ENCODE measurements at places on chromosomes 7 and 10.
A peak's percentile ranks its signal among the peaks of the same experiment; 100 is the strongest.

DNA sequence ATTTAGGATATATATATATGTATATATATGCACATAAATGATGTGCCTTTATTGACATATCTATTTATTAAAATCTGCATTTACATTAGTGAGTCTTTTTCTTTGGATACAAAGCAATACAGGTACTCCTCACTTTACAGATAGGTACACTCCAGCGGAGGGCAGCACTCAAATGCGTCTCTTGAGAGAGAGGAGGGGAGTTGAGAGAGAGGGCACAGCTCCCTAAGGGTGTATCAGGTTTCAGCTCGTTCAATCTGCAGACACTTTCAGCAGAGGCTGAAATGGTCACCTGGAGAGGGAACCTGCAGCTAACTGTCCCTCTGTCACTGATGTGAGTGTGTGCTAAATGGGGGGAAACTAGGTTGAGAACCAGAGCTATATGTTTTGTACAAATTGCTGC, 21.5 kb downstream of the C10orf53 start:
- no peak for DNase-seq

- no peak for DNase-seq
Measured at GRCh38 chr7:122298618-122299017, 5.9 kb downstream of the FEZF1 start.

DNA sequence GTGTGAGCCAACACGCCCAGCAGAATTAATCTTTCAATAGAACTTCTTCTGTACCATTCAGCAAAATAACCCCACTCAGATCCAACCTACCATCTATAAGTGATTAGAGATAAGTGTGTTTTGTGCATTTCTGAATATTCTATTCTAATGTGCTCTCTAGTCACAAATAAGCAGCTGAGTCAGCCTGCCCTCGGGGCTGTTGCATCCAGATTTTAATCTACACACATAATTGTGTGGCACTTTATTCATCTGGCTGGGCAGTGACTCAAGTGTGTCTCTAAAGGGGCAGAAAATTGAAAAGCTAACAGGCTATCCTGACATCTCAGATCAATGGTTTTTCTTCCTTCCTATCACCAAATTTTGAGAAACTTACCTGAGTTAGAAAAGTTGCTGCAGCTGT, 60.3 kb downstream of the PRR15 start:
- no peak for DNase-seq

- no peak for DNase-seq
Measured at GRCh38 chr7:73988197-73988596, 39.8 kb upstream of the ELN start.

DNA sequence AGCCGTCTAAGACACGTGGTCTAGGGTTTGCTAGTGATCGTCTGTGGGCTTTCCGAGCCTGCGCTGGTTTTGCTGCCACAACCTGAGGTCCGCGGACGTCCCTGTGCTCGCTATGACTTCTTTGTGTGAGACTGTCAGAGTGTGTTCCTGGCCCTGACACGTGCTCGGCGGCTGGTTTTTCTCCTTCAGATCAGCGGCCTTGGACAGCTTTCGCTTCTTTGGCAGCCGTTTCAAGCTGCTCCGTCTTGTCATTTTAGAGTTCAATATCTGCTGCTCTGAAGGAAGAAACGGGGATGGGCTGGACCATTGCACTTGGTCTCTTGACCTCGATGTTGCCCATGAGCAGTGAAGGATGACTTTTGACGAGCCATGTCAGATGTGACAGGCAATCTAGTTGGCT, 147.3 kb downstream of the MGMT start:
- no peak for DNase-seq

DNA sequence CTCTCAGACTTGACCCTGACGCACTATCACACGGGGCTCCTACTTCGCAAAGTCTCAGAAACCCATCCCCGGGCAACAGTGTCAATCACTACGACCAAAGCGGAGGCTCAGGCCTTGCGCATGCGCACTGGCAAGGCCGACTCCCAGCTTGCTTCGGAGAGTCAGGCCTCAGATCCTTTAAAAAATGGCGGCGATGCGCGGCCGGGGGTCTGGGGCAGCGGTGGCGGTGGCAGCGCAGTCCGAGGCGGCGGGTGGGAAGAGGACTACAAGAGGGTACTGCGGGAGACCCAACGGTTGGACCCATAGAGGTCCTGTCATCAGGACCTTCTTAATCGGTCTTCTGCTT, 196.9 kb downstream of the ZNF716 start:
- no peak for DNase-seq

DNA sequence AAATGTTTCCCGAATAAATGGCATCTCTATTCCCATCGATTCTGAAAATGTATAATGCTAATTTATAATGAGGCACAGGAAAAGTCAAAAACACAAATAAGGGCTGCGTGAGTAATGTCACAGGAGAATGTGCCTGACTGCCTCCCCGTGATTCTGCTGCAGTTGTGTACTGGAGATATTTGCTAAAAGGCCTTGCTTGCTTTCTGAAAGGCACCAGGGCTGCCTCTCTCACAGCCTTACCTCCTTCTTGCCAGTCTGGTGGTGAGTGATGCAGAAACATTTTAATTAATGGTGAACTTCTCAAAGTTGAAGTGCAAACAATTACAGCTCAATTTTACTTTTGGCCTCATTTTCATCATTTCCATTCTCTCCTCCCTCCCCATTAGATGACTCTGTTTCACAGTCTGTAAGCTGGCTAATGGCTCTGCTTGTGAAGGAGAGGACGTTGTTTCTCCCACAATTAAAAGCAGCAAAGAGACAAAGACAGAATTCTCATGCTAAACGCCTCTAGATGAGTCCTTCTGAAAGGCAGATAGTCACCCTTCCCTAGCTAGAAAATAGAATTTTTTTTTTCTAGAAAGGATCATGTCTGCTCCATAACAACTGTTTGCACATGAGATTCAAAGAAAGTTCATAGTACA, 377.6 kb downstream of the MDFIC start:
- no peak for DNase-seq

- DNase-seq = no peak
Measured at GRCh38 chr10:131852823-131853609, 47.8 kb upstream of the PPP2R2D start.

- DNase-seq = no peak
Measured at GRCh38 chr10:106894692-106895091, 269.8 kb downstream of the SORCS1 start.

- no peak for DNase-seq
Measured at GRCh38 chr10:82162549-82163195, 287.7 kb downstream of the NRG3 start.

- no peak for DNase-seq
Measured at GRCh38 chr7:73888959-73889358, 28.0 kb downstream of the TMEM270 start.

DNA sequence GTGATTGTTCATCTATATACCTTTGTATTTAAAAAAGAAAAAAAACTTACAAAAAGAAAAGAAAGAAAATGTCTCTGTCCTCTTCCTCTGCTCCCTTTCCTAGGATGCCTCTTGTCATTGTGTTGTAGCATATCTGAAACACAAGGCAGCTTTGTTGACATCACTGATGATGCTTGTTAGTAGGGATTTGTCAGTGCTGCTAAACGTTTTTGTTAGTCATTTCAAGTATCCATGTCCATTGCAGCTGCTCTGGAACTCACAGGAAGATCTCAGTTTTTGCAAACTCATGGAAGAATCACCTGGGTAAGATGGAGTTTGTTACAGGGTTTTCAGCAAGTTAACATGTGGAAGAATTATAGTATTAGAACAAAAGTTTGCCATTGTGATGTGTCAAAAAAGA, 123.6 kb downstream of the CCSER2 start:
- DNase-seq = no peak

- no peak for DNase-seq
Measured at GRCh38 chr7:106347229-106347833, 62.5 kb upstream of the NAMPT start.

DNA sequence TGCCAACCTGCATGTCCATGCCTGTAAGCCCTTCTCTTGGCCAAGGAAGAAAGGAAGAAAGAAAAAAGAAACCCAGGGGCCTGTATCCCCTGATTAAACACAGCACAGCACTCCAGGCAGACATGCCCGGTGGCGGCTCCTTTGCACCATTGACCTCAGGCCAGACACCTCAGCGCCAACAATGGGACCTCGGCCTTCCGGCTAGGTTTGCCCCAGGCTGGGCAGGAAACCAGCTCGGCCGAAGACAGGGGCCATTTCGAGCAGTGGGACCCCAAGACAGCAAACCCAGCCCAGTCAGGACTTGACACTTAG, 2.8 kb downstream of the HOXA10 start:
- peak; percentile 53 for DNase-seq

GRCh38 chr7:30988351-30989005, 24.7 kb downstream of the GHRHR start:
- DNase-seq = no peak

GRCh38 chr7:38934051-38934450, 25.1 kb upstream of the VPS41 start:
- no peak for DNase-seq

- DNase-seq = no peak
Measured at GRCh38 chr7:134892963-134893362, 93.3 kb upstream of the AGBL3 start.

GRCh38 chr10:84201682-84202081, 7.3 kb downstream of the CDHR1 start:
- no peak for DNase-seq

- peak; percentile 66 for DNase-seq
Measured at GRCh38 chr10:80196270-80196949, 8.9 kb downstream of the ANXA11 start.

GRCh38 chr10:120503689-120504088, 46.7 kb downstream of the PLPP4 start:
- DNase-seq = no peak

DNA sequence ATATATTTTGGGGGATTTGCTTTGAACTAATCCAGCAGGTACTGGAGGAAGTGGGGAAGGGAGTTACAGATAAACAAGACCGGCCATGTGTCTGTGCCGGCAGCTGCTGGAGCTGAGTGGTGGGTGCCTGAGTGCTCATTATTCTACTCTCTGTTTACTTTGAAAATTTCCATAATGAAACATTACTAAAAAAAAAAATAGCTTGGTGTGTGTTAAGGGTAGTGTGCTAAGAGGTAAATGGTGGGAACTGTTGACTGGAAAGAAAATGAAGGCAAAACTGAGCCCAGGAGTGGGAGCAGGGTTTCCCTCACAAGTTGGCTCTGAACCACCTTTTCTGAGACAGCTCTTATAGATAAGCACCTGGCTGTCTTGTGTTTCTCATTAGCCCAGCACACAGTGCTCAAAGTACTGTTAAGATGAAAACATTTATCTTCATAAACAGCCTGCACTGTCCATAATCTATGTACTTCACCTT, 50.6 kb downstream of the PARD3 start:
- no peak for DNase-seq

- no peak for DNase-seq
Measured at GRCh38 chr10:49270565-49270964, 28.4 kb upstream of the C10orf71 start.

DNA sequence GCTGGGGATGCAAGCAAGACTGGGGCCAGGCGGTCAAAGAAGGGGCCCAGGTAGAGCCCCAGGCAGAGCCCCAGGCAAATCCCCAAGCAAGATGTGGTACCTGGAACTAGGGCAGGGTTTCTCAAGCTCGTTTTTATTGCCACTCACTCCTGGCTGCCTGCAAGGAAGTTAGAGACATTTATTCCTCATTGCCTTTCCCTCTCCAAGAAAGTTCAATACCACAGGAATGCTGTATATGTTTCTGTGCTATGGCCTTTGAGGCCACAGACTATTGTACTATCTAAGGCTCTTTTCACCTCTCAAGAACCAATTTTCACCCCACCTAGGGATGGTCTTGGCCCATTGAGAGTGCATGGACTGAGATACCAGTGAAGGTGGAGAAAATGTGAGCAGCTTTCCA, 71.3 kb downstream of the TACC2 start:
- no peak for DNase-seq

DNA sequence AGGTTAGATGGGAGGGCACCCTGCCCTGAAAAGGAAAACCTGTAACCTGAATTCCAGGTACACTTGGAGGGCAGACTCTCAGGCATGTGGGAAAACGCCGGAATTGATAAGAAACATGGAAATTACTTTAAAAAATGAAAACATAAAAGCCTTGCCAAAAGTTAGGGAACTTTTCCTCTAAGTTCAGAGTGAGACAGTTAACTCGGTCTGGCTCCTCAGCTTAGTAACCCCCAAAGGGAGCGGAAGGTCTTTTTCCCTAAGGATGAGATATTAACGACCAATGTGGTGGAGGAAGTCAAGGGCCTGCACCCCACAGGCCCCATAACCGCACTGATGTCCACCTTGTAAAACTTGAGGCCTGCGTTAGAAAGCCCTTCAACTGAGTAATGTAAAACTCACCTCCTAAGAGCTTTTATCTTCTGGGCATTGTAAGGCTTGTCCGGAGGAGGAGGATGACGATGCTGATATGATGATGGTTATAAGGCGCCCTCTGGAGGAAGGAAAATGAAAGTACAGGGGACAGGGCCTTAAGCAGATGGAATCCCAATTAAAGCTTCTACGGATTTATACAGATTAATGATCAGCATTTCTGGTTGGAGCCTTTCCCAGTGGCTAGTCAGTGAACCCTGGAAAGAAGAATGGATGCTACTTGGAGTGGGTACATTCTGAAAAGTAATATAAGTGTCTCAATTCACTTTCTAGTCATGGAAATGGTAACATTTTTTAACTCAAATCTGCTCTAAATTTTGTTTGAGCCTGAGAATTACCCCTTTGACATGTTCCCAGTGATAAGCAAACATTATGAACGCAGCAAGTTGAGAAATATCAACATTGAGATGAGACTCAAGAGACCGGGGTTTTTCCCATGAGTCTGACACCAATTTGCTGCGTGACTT, 694 bp downstream of the COL1A2 start:
- DNase-seq = no peak

DNA sequence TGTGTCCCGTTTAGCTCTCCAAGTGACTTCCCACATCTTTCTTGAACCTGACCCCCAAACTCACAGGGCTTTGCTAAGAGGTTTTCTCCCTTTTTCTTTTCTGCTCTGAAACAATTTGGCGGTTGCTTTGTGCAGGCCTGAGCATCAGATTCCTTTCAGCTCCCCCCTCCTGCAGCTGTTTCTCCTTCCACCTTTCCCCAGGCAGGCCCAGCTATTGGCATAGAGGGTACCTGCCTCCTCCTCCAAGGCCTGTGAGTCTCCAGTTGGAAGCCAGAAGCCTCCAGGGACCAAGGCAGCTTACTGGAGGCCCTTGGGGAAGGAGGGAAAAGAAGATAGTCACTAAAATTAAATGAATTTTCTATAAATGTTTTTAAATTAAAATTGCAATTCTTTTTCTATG, 7.7 kb downstream of the VAX1 start:
- DNase-seq = no peak

GRCh38 chr10:28540145-28540544, 7.2 kb downstream of the WAC start:
- DNase-seq = no peak

DNA sequence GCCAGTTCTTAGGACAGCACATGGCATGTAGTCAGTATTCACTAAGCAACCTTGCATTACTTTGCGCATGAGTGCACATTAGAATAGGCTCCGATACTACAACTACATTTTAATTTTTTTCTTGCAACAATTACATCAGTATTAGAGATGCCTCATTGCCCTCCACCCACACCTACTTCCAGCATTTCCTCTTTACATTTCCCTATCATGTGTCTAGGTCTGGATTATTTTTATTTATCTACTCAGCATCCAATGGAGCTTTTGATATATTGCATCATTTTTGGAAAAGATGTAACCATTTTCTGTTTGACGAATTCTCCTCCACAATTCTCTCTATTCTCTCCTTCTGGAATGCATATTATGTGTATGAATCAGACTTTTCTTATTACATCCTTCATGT, 258.2 kb upstream of the GLI3 start:
- DNase-seq = no peak

- DNase-seq = no peak
Measured at GRCh38 chr10:97689559-97690020, 2.5 kb upstream of the AVPI1 start.

Data from NK-92 treated with Interleukin-12 subunit alpha and Interleukin-12 subunit beta, amount 100 ng/mL, for 24 hours (cell line).